Activated T-helper 1 cell treated with anti-CD3 and anti-CD28 coated beads, Interleukin-2, amount 50 U/mL, for 16 hours (primary cell): ENCODE measurements at places on chromosomes 6 and 20.

- DNase-seq: no peak
These were observed 37.7 kb downstream of the ARHGAP18 start for GRCh38 chr6:129672341-129672682.

DNA sequence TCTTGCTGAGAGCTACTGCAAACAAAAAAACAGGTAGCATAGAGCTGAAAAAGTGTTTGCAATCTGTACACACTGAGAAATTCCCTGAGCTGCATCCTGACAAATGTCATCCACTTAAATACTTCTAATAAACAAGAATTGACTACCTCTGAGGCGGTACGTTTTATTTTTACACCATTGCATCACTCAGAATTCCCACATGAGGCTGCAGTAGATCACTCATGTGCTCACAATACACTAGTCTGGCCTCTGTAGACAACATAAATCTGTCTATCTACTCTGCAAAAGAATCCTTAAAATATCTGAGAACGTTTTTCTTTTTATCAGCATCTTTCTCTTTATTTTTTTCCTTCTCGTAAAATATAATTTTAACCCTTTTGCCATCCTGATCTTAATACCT is 661.4 kb downstream of the EPHA7 start:
- no peak for DNase-seq

DNA sequence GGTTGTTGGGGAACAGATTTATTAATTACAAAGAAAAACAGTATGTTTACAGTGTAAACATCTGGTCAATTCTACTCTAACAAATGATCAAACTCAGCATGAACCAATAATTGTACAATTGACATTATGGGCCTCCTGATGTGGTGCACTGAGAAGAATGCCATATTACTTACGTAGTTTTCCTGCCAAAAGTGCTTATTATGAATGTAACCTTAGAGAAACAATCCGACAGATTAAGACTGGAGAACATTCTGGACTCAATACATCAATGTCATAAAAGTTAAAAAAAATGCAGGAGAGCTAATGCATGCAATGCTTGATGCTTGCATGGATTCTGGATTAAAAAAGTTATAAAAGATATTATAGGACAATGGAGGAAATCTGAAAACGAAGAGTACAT is 69.0 kb downstream of the LYRM4 start:
- no peak for DNase-seq

DNA sequence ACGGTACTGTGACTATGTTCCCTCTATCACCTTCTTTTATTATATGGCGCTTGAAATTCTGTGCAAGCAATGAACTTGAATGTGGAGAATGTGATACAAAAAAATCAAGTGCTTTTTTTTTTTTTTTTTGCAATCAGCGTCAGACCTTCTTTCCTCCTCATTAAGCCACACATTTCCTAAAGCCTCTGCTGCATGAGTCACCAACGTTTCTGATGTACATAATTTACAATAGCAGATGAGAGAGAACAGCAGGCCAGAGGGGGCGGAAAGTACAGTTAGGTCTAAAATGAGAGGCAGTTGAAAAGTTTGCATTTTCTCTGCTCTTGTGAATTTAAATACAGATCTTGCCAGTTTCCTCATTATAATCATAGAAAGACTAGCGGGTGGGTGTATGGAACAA is 114.6 kb upstream of the RIPOR2 start:
- DNase-seq: no peak

DNA sequence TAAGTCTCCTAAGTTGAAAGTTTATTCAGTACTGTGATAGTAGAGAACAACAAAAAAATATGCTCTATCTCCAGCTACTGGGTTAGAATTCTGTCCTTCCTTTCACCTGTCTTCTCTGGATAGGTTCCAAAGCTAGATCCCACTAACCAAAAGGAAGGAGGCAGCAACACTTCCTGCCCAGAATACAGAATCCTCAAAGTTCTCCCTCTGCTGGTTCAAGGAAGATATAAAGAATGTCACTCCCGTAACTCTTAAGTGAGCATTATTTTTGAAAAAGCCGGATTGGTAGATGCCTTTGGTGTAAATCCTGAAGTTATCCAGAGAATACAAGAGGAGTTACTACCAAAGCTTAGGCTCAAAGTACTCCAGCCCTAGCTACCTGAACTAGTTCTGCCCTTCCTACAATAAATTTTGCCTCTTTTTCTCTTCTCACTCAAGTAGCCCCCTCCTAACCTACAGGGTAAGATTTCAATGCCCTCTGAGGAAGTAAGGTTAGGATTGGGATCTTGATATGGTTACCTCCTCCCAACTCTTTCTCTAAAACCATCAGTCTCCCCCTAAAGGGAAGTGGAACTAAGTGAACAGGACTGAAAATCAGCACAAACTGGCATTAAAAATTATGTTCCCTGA is 26.0 kb upstream of the CRIP3 start:
- no peak for DNase-seq

GRCh38 chr6:132009175-132009574 is 58.0 kb upstream of the CCN2 start:
- DNase-seq: no peak

GRCh38 chr6:21201187-21201586 is 392.4 kb upstream of the SOX4 start:
- DNase-seq: no peak

GRCh38 chr20:17298171-17298570 is 71.3 kb downstream of the PCSK2 start:
- DNase-seq: no peak

- no peak for DNase-seq
These were observed 72.8 kb downstream of the MAP3K5 start for GRCh38 chr6:136719280-136720044.

DNA sequence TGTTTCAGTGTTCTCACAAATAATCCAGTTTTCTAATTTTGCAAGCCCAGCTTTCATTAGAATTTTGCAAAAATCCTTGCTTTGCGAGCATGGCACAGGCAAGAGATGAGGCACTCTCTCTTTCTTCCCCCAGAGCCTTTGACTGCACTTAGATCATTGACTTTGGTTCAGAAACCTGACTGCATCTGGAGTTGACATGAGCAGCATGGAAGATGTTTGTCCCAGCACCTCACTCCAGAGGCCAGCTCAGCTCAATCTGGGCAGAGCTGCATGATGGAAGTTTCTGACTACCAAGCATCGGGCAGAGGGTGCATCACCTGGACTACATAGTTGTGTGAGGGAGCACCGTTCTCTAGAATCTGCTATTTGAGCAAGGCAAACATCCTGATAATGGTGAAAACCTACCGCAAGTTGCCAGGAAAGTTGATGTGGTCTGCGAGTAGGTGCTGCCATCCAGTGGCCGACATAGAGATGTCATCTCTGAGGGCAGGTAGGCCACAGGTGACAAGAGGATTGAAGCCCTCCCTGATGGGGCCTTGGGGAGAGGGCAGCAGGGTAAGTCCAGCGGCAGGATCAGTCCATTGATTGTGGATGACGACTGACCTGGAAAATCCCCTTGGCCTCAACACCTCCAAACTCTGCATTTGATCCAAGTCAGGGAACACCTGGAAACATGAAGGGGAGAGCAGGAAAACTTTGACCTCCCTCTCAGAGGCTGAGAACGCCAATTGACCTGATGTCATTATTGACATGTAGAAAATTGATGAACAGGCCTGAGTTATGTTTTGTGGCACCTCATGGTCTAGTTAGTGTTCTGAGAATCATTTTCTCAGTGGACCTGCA is 3.8 kb upstream of the LPA start:
- no peak for DNase-seq

DNA sequence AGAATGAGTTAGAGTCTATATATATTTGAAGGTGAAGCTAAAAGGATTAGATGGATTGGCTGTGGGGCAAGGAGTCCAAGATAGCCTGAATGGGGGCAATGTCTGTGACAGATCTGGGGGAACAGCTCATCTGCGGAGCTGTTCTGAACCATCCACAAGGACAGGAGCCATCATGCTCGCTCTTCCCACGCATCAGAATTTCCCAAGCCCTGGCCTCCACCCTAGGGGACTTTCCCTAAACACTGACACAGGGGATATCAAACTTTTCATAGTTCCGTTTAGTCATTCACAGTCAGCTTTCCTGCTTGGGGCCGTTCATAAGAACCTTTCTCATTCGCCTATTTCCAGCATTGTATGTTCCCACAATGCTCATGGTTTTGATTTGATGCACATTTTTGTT is 37.6 kb upstream of the CCN6 start:
- DNase-seq: no peak

DNA sequence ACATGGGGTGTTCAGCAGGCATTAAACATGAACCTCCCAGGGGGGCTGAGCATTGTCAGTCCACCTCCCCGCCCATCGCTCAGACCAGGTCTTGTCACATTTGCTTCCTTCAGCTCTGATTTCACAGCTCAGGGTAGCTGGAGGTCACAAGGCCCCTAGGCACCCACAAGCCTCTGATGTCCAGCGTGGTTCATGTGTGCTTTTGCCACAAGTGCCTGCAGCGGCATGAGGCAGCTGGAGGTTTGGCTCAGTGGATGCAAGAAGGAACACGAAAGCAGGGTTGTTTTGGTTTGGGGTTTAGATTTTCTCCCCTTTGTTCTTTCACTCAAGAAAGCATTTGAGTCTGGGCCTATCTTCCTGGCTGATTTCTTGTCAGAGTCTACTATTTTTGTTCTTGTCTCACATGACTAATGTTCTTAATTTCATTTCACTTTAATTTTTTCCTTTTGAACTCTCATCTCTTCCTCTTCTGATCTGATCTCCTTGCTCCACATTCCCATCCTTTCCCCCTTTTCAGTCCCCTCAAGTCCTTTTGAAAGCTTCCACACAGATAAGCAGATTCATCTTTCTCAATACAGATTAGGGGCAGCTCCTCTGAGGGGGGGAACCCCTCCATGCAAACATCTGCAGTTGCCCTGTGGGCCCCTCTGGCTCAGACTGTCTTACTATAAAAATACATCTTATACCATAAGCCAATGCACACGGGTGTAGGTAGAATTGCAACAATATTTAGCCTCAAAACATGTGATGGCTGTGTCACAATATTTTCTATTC is 68.1 kb upstream of the CEP85L start:
- DNase-seq: no peak

- DNase-seq: no peak
These were observed 740 bp downstream of the NELFCD start for GRCh38 chr20:58981628-58982364.

- DNase-seq: no peak
These were observed 31.4 kb upstream of the GSTA4 start for GRCh38 chr6:53026526-53026925.

DNA sequence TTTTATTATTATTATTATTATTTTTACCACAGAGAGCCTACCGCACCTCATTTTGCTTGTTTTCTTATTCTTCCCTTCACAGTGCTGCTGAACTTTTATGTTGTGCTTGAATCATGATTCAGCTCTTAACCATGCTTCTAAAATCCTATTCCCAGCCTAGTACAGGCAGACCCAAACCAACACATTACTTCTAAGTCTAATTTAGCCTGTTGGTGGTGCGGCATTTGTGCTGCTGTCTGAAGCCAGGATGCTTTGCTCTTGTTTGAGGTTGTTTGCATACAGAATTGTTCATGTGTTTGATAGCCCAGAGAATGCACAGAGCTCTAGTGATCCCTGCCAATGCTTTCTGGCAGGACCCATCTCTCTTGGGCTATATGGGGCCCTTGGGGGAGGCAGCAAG is 213.5 kb upstream of the KCNG1 start:
- no peak for DNase-seq

DNA sequence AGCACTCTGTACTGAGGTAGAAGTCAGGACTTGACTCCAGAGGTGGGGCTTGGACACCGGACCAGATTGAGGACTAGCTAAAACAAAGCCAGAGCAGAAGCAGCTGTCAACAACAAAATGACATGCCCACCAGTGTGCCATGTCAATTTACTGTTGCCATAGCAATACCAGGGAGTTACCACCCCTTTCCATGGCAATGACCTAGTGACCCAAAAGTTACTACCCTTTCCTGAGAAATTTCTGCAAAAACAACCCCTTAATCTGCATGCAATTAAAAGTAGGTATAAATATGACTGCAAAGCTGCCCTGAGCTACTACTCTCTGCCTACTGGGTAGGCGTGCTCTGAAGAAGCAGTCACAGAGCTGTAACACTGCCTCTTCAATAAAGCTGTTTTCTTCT is 21.0 kb downstream of the MAP3K5 start:
- no peak for DNase-seq

DNA sequence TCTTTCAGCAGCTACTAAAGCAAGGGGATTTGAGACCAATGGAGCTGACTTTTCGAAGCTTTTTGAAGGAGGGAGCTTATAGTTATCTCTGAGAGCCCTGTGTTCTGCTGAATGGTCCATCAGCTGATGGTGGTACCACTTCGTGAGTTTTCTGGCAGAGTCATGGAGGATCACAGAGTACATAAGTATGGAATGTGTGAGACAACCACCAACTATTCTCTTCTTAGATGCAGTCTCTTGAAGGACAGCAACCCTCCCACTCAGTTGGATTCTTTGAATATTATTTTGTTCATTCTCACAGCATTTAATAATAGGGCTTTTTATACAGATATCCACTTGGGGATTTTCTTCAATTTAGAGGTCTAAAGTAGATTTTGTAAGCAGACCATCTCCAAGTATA is 75.3 kb downstream of the ELOVL2 start:
- DNase-seq: no peak

DNA sequence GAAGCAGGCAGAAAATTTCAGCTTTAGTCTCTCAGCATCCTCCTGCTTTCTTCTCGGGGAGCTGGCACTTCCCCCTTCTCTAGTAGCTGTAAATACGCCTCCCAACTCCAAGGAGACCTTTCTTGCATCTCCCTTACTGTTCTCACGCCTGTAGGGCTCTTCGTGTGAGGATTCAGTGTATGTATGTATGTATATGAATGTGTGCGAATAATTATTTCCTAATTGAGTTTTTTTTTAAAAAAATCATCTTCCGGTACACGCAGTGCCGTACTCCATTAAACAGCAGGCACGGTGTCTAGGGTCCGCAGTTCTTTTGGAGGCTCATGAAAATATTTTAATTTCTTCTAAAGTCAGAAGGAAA is 85.4 kb downstream of the HFE start:
- no peak for DNase-seq

DNA sequence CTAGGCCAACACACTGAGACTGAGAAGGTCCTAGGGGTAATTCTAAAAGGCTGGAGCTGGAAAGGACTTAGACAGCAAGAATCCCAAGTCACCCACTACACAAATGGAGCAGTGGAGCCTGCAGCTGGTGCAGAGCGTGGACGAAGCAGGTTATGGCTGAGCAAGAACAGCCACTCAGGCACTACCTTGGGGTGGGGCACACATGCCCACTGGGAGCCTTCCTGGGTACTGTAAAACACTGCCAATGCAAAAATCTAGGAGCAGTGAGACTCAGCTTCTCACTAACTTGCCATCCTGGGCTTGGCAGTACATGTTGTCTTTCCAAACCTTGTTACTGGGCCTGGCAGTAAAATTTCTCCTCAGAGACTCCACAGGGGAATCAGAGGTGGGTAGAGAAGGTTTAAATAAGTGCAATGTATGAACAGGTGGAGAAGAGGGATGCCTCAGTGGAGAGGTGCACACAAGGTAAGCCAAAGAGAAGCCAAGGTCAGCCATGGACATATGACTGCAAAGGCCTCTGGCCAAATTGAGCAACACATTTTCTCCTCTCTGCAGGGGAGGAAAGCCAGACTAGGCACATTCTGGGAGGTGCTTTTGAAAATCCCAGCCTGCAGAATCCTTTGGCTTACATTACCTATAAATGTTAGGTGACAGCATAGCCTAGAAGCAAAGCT is 105.6 kb downstream of the TNFRSF21 start:
- DNase-seq: no peak

GRCh38 chr6:159969204-159969912 is 476 bp downstream of the IGF2R start:
- no peak for DNase-seq

GRCh38 chr6:3631877-3632276 is 119.6 kb downstream of the PXDC1 start:
- no peak for DNase-seq
